Cerebellum (tissue), 4 donors: ENCODE measurements at places on chromosomes 3 and 15.

DNA sequence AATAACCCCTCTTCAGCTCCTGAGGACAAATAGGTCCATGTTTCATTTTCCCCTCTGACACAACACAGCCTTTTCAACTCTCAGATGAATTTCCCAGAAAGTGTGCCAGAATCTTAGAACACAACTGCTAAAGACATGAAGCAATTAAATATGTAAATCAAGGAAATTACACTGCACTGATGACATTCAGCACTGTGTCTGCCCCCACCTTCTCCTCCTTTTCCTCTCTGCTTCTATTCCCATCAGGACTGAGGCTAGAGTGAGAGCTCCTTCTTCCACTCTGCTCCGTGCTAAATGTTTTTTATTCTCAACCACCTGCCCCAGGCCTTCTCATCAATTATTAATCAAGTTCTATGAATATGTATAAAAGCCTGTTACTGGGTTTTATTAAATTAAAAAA, 596.1 kb downstream of the TUSC7 start:
- DNase-seq = no peak

DNA sequence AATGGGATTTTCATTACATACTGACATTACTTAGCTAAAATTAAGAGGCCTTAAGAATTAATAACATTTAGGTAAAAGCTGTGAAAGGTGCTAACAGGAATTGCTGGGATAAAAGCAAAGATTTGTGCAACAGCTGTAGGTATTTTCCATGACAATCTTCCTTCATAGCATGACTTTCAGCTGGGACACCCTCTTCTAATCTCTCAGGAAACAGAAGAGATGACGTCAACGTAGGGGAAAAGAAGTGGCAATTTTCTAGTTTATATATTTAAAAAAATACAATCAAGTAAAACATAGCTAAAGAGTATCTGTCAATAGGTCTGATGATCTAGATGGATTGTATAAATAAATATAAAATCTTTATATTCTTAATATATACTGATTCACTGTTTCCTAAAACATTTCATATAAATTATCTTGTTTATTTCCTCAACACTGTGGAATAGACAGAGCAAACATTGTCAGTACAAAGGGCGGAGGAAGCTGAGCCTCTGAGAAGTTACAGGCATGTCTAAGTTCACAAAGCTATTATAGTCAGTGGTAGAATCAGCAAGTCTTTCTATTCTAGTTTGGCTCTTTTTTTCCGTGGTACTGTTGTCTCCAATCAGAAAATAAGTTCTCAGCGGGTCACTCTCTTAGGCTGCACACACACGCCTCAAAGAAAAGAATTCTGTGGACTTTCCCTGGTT, 217.0 kb downstream of the P3H2 start:
- DNase-seq = no peak

DNA sequence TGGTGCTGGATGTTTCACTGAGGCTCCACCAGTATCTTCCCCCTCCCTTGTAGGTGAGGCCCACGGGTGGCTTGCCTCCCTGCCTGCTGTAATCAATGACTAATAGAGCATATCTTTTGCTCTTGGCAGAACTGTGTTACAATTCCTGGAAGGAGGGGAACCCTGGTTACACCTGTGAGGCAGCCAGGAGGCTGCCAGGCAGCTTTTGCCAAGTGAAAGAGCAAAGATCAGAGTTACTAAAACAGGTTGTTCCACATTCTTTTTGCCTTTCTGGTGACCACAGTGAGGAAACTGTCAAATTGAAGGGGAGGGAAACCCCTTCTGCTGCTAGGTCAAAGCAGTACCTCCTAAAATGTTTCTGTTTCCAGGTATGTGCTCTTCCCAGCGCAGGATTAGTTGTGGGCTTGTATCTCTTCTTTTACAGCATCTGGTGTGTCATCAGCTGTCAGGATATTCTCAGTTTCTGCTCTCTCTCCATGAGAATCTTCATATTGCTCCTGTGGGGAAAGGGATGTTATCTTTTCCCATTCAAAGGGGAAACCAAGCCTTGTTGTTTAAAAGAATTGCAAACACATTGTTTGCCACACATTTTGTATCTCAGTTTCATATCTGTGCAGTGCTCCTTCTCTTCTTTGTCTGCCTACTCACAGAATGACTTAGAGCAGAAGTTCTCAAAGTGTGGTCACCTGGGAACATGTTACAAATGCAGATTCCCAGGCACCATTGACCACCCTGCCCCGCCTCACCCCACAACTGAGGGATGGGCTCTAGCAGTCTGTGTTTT, 137.4 kb upstream of the UMPS start:
- DNase-seq = no peak

DNA sequence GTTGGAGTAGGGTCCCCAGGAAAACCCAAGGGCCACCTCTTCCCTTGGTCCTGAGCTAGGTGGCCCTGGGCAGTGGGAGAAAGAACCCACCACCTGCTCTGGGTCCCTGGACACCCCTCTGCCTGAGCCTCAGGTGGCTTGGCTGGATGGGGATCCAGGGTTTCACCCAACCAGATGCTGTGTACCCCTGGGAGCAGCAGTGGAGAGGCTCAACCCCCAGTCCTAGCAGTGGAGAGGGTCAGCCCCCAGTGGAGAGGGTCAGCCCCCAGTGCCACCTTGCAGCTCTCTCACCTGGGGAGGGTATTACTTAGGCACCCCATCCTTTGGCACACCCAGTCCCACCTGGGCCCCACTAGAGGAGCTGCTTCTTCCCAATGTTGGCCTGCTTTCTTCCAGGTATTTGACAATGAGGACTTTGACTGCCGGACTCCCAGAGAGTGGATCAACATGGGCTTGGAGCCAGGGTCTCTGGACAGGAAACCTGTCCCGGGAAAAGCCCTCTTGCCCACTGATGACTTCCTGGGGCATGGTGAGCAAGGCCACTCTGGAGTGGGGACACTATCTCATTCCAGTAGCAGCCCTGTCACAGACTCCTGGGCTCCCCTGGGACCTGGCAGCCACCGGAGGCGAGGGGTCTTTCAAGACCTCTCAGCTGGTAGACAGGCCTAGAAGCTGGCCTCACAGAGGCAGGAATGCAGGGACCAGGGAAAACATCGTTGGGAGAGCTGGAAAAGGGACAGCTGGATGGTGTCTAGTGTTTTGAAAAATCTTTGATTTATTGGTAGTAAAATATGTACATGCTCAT, 11.6 kb downstream of the DNAH1 start:
- no peak for DNase-seq

DNA sequence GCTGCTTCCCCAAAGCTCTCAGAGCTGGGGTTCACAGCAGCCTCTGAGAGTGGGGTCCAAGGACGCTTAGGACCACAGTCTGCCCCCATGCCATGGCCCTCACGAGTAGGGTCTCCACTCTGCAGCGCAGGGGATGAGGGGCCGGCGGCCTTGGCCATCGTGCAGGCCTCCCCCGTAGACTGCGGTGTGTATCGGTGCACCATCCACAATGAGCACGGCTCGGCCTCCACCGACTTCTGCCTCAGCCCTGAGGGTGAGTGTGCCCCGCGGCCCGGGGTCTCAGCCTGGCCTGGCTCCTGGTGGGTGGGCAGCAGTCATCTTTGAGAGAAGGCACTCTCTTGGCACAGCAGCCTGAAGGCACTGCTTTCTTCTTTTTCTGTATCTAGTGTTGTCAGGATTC, 24.8 kb upstream of the SLC28A1 start:
- DNase-seq = no peak

DNA sequence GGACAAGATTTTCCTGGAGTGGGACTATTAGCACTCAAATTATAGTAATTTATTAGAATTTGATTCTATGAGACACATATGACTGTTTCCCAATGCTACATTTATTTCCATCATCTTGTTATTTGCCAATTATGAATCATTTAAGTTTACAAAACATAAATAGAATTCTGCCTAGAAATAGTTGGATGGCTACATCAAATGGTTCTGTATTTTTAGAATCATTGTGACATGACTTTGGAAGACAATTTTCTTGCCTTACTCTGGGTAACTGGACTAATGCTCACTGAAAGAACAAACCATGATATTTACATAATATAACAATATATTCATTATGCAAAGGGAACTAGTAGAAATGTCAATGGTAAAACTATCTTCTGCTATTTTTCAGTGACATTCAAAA, 173.5 kb downstream of the ZIC1 start:
- DNase-seq = no peak
